ENCODE measurements at places on chromosomes 6 and 20.

DNA sequence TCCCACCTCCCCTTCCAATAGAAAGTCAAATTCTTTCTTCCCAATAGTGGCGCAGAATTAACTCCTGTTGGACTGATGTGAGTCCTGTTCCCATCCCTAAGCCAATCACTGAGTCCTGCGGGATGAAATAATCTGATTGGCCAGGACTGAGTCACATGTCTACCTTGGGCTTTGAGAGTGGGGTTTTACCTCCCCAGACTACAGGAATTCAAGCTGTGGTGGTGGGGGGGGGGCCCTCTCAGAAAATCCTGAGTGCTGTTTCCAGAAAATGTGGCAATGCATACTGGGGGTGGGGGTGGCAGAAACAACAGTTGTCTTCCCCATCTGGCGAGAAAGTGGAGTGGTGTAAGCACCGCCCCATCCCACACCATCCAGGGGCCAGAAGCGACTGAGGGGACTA, 65.7 kb downstream of the CTCFL start:
- no peak for DNase-seq

DNA sequence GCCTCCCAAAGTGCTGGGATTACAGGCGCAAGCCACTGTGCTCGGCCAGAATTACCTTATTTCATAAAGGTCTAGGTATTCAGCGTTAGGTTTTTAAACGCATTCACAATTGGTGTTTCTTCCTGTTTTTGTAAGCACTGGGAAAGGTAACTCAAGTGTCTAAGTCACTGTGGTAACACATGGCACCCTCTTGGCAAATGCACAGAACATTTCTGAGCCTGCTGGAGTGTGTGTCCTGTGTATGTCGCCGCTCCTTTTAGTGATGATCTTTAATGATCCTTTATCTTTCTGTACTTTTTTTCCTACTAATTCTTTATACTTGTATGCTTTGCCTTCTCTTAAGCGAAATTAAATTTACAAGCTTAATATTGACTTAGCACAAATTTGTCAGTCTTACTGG, 263.0 kb downstream of the ARID1B start:
- DNase-seq: no peak

DNA sequence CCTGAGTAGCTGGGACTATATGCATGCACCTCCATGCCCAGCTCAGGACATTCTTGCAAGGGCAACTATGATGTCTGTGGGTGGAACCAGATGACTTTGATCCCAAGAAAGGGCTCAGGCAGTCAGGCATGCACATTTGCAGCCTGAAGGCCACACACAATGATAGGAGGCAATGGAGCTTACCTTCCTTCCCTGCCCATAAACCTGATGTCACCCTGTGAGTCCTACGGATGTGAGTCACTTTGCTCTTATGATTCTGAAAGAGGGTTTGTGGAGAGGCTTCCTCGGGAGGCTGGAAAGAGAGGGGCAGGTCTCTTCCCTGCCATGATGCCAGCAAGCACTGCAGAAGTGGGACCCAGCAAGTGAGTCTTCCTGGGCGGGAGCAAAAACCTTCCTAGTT, 202.4 kb downstream of the LY86 start:
- no peak for DNase-seq

- DNase-seq: no peak
Observed at GRCh38 chr20:4918473-4918872, 82.8 kb downstream of the SLC23A2 start.

DNA sequence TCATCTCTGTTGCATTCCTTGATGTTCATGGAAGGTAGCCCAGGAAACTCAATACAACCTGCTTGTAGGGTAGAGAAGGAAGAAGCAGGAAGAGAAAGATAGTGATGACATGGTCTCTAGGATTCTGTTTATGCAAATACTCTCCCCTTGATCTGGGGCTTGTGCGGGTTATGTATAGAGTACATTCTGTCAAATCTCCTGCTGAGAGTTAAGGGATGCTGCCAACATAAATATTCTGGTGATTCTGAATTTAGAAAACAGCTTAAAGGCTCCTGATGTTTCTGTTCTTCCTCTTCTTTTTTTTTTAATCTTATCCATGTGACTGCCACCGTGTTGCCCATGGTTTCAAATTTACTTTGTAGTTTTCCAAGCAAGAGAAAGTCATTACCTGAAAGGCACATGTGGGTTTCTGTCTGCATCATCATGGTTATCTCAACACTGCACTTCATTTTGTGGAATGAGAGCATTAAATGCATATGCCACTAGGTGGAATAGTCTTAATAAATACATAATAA, 150.6 kb downstream of the RPS12 start:
- DNase-seq: peak; percentile 16

- peak; percentile 11 for DNase-seq
Observed at GRCh38 chr6:134956676-134957075, 6.8 kb upstream of the ALDH8A1 start.

Measured in lung microvascular endothelial cell (primary cell).